Body of pancreas (tissue), 4 donors: ENCODE measurements at places on chromosomes 3 and 15. TPM values are rescaled to one million over a fixed set of nuclear protein-coding genes. Genes with fewer than 3 reads are reported as not detected.

DNA sequence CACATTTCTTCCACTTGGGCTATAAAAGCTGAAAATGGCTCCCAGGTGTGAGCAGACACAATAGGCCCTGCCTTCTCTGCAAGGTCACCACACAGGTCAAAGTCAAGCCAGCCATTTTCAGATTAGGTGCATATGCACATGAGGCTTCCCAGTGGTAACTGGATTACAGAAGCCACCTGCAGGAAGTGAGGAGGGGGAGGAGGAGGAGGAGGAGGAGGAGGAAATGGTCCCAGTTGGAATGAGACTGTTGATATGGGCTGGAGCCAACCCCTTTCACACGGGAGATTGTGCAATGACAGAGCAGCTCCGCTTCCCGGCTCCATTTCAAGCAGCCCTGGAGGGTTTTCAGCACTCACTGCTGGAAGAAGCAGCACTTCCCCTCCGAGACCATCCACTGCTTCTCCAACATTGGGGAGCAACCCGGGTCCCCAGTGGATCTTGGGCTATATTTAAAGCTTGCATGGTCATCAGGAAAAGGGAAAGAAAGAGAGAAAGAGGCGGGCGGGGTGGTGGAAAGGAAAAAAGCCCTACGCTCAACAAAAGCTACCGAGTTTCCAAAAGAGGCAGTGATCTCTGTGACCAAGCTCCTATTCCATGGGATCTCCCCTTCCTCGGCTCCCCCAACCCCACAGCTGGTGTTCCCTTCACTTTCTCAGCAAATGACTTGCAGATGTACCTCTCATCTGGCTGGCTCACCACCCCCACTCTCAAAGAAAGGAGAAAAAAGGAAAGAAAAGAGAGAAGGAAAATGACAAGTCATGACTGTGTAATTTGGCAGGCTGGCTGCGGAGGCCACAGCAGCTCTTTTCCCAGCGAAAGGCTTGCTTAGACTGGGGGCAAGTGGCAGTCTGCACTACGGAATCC, 58.3 kb downstream of the LRIG1 start:
- DNase-seq = peak; percentile 90
- H3K4me1 ChIP-seq = peaks cover 67% of the 10 kb centered on the region
- no peaks in the 10 kb centered on the region for H3K27me3 ChIP-seq
- H3K27ac ChIP-seq = peak overlapping the region; percentile 84
- no peaks in the 10 kb centered on the region for H3K36me3 ChIP-seq

DNA sequence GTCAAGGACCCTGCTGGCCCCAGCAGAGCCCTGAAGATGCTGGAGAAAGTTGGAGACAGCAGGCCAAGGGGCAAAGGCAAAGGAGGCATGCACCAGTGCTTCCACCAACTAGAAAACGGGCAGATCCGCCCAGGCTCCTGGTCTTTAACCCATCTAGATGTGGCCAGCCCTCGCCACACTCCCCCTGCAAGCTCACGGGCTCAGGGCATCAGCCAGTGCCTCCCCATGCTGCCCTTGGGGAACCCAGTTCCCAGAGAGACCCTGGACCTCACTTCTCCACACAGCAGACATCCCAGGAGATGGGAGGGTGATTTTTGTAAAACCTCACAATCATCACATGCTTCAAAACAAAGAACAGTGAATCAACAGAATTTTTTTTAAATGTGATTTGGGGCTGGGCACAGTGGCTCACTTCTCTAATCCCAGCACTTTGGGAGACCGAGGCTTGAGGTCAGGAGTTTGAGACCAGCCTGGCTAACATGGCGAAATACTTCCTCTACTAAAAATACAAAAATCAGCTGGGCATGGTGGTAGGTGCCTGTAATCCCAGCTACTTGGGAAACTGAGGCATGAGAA, 24.5 kb downstream of the CYFIP1 start:
- no peaks in the 10 kb centered on the region for H3K27me3 ChIP-seq
- no peaks in the 10 kb centered on the region for H3K36me3 ChIP-seq
- no peak for DNase-seq

GRCh38 chr3:126912491-126913195, 70.3 kb upstream of the PLXNA1 start:
- H3K4me1 ChIP-seq = no peaks in the 10 kb centered on the region
- H3K27me3 ChIP-seq = no peaks in the 10 kb centered on the region
- no peak overlapping the region for H3K27ac ChIP-seq
- no peak for DNase-seq
- H3K36me3 ChIP-seq = no peaks in the 10 kb centered on the region

DNA sequence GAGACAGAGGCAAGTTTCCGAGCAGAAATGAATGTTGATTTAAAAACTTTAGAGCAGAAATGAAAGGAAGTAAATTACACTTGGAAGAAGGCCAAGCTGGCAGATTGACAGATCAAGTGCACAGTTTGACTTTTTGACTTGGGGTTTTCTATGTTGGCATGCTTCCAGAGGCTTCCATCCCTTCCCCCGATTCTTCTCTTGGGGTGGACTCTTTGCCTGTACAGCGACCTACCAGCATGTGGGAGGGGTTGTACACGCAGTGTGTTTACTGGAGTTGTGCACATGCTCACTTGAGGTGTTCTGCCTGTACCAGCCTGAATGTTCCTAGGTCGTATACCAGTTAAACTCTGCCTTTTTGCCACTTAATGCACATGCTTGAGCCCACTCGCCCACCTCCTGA, 701.5 kb upstream of the GBE1 start:
- no peaks in the 10 kb centered on the region for H3K27me3 ChIP-seq
- no peaks in the 10 kb centered on the region for H3K36me3 ChIP-seq
- no peaks in the 10 kb centered on the region for H3K4me1 ChIP-seq
- no peak overlapping the region for H3K27ac ChIP-seq

GRCh38 chr3:12190832-12191231, 32.1 kb upstream of the TIMP4 start:
- no peak overlapping the region for H3K27ac ChIP-seq
- H3K4me3 ChIP-seq = no peak overlapping the region
- no peaks in the 10 kb centered on the region for H3K4me1 ChIP-seq
- no peak for DNase-seq
- no peaks in the 10 kb centered on the region for H3K27me3 ChIP-seq
- H3K36me3 ChIP-seq = no peaks in the 10 kb centered on the region

GRCh38 chr3:13665582-13666226, 116.8 kb downstream of the FBLN2 start:
- no peak overlapping the region for H3K4me3 ChIP-seq
- H3K27me3 ChIP-seq = peaks cover 8% of the 10 kb centered on the region
- no peaks in the 10 kb centered on the region for H3K36me3 ChIP-seq

DNA sequence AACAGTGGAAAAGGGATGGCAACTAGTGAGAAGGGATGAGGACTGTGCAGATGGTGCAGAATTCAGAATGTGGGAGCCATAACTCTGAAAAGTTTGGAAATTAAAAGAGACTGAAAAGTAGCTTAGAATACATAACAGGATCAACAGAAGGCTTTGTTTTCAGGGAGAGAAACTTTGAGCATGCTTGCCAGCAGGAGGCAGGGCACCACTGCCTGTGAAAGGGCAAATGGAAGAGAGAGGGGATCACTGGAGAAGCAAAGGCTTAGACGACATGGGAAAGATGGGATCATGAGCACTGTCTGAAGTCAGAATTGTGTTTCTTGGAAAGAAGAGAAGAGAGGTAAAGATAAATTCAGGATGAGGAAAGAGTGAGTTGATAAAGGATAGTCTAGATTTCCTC, 99.6 kb downstream of the ABI3BP start:
- H3K27ac ChIP-seq = no peak overlapping the region
- no peaks in the 10 kb centered on the region for H3K27me3 ChIP-seq
- H3K4me1 ChIP-seq = no peaks in the 10 kb centered on the region
- no peaks in the 10 kb centered on the region for H3K36me3 ChIP-seq

DNA sequence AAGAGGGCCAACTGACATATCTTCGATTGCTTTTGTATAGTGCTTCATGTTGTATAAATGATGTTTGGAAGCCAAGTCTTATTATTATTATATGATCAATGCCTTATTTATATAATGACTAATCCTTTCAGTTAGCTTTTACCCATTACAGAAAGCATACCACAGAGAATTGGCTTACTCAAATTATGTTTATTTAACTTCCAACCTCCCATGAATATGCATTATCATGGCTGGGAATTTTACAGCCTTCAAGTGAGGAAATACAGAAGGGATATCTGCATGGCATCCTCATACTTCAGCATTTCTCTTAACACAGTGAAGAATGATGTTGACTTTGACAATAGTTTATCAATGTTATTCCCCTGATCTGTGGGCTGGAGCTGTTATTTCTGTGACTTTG, 225.9 kb upstream of the GAP43 start:
- no peak for DNase-seq
- no peaks in the 10 kb centered on the region for H3K36me3 ChIP-seq
- H3K4me1 ChIP-seq = no peaks in the 10 kb centered on the region
- no peak overlapping the region for H3K4me3 ChIP-seq
- H3K27ac ChIP-seq = no peak overlapping the region

- H3K4me3 ChIP-seq = no peak overlapping the region
- H3K36me3 ChIP-seq = no peaks in the 10 kb centered on the region
- no peak for DNase-seq
- no peak overlapping the region for H3K27ac ChIP-seq
- H3K4me1 ChIP-seq = peaks cover 3% of the 10 kb centered on the region
These were observed 129.1 kb downstream of the TPRA1 start for GRCh38 chr3:127461286-127461910.

- no peak for DNase-seq
- H3K4me1 ChIP-seq = peaks cover 7% of the 10 kb centered on the region
- H3K27ac ChIP-seq = no peak overlapping the region
These were observed 27.4 kb upstream of the FAM174B start for GRCh38 chr15:92682741-92683510.

DNA sequence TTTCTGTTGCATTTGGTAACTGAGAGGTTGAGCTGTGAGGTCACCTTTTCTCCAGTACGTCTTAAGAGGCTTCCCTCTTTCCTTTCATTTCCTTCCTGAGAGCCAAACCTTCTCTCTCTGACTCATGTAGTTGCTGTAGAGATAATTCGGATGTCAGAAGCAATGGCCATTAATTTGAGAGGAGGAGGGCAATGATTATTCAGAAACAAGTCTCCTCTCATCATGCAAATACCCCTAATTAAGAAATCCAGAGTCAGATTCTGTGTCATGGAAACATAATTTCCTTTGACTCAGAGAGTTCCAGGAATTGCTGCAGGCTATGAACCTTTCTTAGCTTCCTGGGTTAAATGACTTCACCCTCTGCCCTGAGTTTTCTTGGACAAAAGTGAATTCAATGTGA, 59.0 kb upstream of the GSK3B start:
- H3K4me1 ChIP-seq = no peaks in the 10 kb centered on the region
- H3K4me3 ChIP-seq = no peak overlapping the region
- H3K27me3 ChIP-seq = no peaks in the 10 kb centered on the region
- no peak overlapping the region for H3K27ac ChIP-seq
- no peak for DNase-seq
- no peaks in the 10 kb centered on the region for H3K36me3 ChIP-seq

DNA sequence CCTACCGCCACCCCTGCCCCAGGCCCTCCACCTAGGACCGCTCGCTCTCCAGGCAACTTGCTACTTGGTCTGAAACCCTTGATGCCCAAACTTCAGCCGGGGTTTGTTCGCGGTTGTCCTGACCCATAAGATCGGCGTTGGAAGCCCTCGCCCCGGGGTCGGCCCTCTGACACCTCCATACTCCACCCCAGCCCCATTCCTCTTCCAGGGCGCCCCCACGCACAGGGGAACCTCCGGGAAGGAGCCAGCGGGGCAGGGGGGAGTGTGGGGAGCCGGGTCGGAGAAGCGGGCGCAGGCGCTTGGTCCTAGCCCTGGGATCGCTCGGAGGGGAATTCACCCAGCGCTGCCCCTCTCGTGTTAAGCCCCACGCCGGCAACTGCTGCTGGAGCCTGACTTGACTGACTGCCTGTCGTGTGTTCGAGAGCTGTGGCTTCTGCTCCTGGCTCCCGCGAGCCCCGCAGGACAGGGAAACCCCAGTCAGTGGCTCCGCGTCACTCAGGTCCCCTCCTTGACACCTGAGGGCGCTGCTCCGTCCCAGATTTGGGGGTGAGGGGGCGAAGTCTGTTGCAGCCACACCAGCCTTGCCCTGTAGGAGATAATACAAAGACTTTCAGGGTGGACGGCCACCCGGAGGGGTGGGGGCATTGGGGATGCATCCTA, 675 bp downstream of the RYR3 start:
- no peak overlapping the region for H3K4me3 ChIP-seq
- H3K27me3 ChIP-seq = peaks cover 5% of the 10 kb centered on the region
- H3K4me1 ChIP-seq = peaks cover 10% of the 10 kb centered on the region
- DNase-seq = no peak
- no peak overlapping the region for H3K27ac ChIP-seq
- no peaks in the 10 kb centered on the region for H3K36me3 ChIP-seq

- no peaks in the 10 kb centered on the region for H3K27me3 ChIP-seq
- no peak for DNase-seq
- H3K27ac ChIP-seq = no peak overlapping the region
- no peak overlapping the region for H3K4me3 ChIP-seq
These were observed 34.7 kb downstream of the SCG5 start for GRCh38 chr15:32676169-32676568.

DNA sequence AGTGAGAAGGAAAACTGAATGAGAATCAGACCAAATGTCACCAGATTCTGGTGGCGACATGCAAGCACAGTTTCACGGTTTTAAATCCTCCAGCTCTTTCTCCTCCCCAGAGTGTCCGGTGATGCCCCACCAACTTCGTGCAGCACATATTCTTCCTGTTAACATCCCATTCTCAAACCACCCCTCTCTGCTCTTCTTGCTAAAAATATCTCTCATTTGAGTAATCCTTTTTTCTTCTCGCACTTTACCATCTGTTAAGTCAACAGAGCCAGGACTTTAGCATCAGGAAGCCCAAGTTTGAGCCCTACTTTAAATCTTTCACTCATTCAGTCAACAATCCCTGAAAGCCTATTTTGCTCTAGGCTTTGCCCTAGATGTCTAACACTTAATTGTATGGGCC, 68.2 kb upstream of the VGLL4 start:
- DNase-seq = no peak
- no peak overlapping the region for H3K27ac ChIP-seq
- H3K4me3 ChIP-seq = no peak overlapping the region
- H3K27me3 ChIP-seq = no peaks in the 10 kb centered on the region

GRCh38 chr15:35362195-35362829, 183.7 kb downstream of the DPH6 start:
- H3K4me1 ChIP-seq = no peaks in the 10 kb centered on the region
- DNase-seq = no peak
- no peaks in the 10 kb centered on the region for H3K27me3 ChIP-seq
- H3K27ac ChIP-seq = no peak overlapping the region
- H3K36me3 ChIP-seq = no peaks in the 10 kb centered on the region

- no peak overlapping the region for H3K27ac ChIP-seq
- H3K4me3 ChIP-seq = no peak overlapping the region
- H3K27me3 ChIP-seq = no peaks in the 10 kb centered on the region
- DNase-seq = no peak
- peaks cover 7% of the 10 kb centered on the region for H3K4me1 ChIP-seq
These were observed 260.9 kb downstream of the TIGIT start for GRCh38 chr3:114554731-114555130.

Gene SYNM
- total RNA-seq = 5.7 TPM

Gene MYO5C
- total RNA-seq = 34.8 TPM

Gene GOLGA6A
- total RNA-seq = not detected

Gene SFMBT1
- 17.6 TPM for total RNA-seq

Gene ATP10A
- total RNA-seq = 2.0 TPM

Gene ENTPD3
- total RNA-seq = 17.1 TPM

Gene ADAMTS9
- total RNA-seq = 27.2 TPM

Gene ARNT2
- 5.3 TPM for total RNA-seq

Gene SLC28A1
- total RNA-seq = not detected

Gene CPLX3
- not detected for total RNA-seq
